SW 1271 (cell line): ENCODE measurements at places on chromosomes 5 and 9.

- DNase-seq: no peak
These were observed 602 bp downstream of the RPL37 start for GRCh38 chr5:40834391-40834848.

DNA sequence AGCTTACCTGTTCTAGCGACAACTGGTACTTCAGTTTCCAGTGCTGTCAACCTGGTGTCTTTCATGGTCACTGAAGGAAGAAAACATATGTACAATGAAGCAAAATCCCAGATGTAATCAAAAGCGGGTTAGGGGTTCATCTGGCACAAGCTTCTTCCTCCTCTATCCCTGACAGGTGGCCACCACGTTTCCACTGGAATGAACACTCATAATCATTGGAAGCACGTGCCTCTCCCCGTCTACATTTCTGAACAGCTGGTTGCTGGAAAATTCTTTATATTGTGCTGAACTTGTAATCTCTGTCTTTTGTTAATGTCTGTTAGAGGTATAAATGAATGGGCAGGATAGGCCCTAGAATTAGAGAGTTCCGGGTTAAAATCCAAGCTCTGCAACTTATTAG is 9.4 kb downstream of the TSC1 start:
- DNase-seq: no peak

- no peak for DNase-seq
These were observed 35.3 kb downstream of the EQTN start for GRCh38 chr9:27261517-27262211.

- DNase-seq: no peak
These were observed 62.8 kb downstream of the C9orf50 start for GRCh38 chr9:129558063-129558550.

GRCh38 chr5:10332301-10332700 is 21.2 kb upstream of the MARCHF6 start:
- DNase-seq: no peak

GRCh38 chr5:82466986-82467561 is 188.9 kb upstream of the RPS23 start:
- no peak for DNase-seq

- no peak for DNase-seq
These were observed 191.5 kb downstream of the SNX18 start for GRCh38 chr5:54709096-54709495.

GRCh38 chr5:148938522-148938882 is 112.1 kb downstream of the ADRB2 start:
- no peak for DNase-seq

DNA sequence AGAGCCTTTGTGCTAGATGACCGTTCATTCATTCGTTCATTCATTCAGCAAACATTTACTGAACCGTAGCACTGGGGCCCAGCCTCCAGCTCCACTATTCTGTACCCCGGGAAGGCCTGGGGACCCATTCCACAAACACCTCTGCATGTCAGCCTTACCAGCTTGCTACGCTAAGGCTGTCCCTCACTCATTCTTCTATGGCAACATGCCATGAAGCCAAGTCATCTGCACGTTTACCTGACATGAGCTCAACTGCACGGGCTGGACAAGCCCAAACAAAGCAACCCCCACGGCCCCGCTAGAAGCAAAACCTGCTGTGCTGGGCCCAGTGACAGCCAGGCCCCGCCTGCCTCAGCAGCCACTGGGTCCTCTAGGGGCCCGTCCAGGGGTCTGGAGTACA is 6.0 kb downstream of the CEL start:
- no peak for DNase-seq

- no peak for DNase-seq
These were observed 1.3 kb downstream of the OR13J1 start for GRCh38 chr9:35868933-35869332.

GRCh38 chr5:134114886-134115805 is 665 bp downstream of the TCF7 start:
- DNase-seq: no peak

DNA sequence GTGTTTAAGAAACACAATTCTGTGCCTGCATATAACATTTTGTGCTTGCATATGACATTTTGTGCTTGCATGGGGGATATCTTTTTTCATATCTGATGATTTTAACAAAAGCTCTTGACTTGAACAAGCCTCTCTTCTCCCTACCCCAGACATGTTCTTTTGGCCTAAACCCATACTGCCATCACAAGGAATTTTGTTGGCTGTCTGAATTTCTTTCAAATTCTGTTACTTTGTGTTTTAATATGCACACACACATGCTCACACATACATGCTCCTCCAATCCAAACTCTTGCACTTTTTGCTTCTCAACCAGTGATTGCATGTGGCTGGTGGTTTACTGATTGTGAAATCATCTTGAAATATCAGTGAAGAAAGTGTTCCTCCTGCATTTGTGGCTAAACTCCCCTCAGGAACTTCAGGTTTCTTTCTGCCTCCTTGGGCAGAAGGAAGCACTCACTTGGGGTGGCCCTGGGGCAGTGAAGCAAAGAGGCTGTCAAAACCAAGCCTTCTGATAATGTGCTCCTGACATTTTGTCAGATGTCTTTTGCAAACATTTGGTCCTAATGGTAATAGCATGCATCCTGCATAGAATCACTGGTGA is 377.2 kb upstream of the KLF4 start:
- DNase-seq: no peak

GRCh38 chr5:91384671-91385430 is 1.7 kb upstream of the ARRDC3 start:
- DNase-seq: peak; percentile 76

DNA sequence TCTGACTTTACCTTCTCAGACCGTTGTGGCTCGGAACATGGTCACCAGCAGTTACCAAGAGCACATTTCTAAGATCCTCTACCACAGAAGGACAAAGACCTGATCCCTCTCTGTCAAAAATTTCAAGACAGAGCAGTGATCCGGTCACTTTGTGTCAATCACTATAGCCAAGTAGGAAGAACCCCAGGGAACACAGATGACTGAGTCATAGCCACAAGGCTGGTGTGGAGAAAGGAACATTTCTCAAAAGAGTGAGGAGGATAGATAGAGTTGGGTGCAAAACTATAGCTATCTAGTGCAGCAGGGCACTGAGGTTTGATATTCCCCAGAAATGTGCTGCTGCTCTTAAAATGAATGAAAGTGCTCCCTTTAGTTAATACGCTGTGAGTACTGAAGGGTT is 130.7 kb upstream of the SMIM23 start:
- DNase-seq: no peak

- no peak for DNase-seq
These were observed 667.2 kb downstream of the BRINP1 start for GRCh38 chr9:118701985-118702384.

DNA sequence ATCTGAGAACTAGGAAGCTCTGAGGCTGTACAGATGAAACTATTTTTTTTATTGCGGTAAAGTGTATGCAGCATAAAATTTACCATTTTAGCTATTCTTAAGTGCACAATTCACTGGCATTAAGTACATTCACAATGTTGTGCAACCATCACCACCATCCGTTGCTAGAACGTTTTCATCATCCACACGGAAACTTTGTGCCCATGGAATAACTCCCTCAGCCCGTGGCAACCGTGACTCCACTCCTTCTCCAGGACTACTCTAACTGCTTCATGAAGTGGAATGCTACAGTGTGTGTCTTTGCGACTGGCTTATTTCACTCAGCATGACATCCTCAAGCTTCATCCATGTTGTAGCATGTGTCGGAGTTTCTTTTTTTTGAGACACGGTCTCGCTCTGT is 57.1 kb downstream of the COL23A1 start:
- DNase-seq: no peak

DNA sequence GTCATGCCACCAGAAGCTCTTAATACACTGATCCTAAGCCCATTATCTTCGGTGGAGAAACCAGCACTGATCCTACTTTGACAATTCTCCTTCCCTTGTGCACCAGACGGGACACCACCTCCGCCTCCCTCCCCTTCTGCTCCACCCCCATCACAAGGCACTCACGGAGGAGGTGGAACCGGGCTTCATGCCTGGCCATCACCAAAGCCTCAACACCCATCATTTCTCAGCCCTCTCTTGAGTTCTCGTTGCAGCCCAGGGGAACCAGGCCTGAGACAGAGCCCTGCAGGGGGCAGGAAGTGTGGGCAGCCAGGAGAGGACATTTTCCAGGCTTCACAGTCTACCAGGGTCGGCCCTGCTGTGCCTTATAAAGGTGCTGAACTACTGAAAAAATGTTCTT is 160.5 kb downstream of the GOLPH3 start:
- no peak for DNase-seq

GRCh38 chr9:130732793-130733221 is 39.2 kb downstream of the EXOSC2 start:
- no peak for DNase-seq

DNA sequence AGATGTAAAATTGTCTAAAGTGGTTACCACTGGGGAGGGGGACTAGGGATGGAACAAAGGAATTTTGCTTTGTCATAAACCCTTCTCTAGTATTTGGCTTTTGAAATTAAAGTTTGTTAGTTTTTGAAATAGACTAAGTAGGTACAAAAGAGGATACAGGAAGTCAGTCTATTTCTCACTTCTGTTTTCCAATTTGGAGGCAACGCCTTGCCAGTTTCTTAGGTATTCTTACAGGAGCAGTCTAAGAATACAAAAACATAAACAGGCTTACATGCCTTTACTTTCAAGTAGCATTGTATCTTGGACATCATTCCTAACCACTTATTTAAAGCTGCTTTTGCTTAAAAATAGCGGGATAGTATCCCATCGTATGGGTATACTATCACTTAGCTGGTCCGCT is 34.4 kb downstream of the ALG2 start:
- no peak for DNase-seq
